ENCODE measurements at places on chromosomes 11 and 22. TPM values are rescaled to one million over a fixed set of nuclear protein-coding genes. Genes with fewer than 3 reads are reported as not detected.
A peak's percentile ranks its signal among the peaks of the same experiment; 100 is the strongest.

DNA sequence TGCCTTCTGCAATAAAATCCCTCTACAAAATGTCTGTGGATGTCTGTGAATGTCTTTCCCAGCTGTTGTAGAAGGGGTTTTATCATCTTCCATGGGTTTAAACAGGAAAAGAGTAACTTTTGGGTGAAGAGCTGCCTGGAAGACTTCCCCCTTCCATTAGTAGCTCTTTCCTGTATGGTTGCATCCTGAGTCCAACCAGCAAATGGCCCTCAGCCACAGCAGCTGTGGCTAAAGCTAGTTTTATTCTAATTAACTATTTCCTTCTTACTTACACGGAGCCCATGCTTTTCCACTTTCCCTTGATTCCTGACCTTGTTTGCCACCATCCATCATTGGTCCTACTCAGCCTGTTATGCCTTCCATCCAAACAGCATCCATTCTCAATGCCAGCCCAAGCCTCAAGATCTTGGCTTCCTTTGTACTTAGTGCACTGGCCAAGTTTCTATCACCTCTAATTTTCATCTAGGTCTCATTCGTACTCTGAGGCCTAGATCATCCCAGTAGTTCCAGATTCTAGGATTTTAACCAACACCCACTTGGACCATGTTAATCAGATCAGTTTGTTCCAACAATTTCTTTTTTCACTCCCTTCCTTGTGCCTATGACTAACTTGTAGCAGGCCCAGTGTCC, 41.5 kb upstream of the CADM1 start:
- no peaks in the 10 kb centered on the region for H3K4me1 ChIP-seq
- no peak overlapping the region for H3K4me3 ChIP-seq
- H3K27me3 ChIP-seq, result no peaks in the 10 kb centered on the region
- H3K36me3 ChIP-seq, result no peaks in the 10 kb centered on the region

DNA sequence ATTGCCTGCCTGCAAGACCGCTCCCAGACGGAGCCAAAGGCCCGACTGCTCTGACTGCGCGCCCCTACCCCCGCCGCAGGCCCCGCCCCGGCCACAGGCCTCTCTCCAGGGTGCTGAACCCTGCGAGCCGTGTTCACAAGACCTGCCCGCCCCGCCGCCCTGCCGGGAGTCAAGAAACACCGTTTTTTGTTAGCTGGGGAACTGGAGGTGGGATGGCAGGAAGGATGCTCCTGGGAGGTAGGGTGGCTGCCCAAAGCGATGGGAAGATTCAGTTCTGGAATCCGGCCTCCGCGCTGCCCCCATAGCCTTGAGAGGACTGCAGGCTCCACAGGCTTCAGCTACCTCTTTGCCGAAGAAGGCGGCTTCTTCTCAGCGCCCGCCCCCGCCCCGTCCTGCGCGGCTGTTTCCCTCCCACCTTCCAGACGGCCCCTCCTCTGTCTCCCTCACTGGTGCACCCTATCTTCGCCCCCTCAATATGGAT, 2.7 kb upstream of the PDE2A start:
- H3K27ac ChIP-seq, result no peak overlapping the region
- no peaks in the 10 kb centered on the region for H3K36me3 ChIP-seq
- H3K27me3 ChIP-seq, result peaks cover 45% of the 10 kb centered on the region
- no peaks in the 10 kb centered on the region for H3K4me1 ChIP-seq

DNA sequence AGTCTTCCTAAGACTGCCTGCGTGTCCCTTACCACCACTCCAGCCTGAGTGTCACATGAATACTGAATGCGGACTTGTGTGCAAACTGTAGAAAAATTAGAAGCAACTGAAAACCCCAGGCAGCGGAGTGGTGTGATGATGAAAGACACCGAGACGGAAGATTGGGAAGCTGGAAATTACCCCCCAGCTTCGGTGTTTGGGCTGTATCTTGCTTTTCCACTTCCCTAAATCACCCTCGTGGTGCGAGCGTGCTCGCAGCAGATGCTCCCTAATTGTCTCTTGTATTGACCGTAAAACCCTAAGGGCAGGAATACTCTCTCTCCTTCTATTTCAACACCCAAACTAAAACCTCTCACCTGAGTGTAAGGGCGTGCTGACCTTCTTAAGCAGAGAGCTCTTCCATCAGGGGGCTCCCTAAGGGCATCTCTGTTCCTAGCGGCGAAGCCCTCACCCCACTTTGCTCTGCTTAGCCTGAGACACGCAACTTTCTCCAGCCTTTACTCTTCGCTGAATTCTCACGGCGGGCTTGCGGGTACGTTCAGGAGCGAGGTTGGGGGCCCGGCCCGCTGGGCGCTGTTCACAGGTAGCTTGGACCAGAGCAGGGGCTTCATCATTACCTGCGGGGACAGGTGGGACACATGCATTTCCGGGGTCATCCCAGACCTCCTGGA, 62.4 kb downstream of the CRYBB2 start:
- H3K27me3 ChIP-seq, result peaks cover 34% of the 10 kb centered on the region
- no peak overlapping the region for H3K4me3 ChIP-seq
- no peak for DNase-seq

DNA sequence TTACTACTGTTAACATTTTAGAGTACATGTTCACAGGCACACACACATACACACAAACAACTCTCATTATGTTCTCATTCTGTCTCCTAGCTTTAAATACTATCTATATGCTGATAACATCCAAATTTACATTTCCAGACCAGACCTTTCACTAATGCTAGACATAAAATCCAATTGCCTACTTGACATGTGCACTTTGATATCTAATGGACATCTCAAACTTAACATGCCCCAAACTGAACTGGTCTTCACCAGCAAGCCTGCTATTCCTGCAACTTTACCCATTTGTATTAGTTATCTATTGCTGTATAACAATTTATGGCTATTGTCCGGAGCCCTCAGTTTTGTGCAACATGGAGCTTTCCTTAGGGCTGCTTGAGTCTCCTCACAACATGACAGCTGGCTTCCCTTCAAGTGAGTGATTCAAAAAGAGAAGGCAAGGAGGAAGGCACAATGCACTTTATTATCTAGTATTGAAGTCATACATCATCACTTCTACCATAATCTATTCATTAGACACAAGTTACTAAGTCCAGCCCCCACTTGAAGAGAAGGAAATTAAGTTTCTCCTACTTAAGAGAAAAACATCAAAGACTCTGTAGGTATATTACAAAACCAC, 3.0 kb downstream of the SLC36A4 start:
- H3K4me3 ChIP-seq, result no peak overlapping the region
- no peaks in the 10 kb centered on the region for H3K4me1 ChIP-seq
- H3K27me3 ChIP-seq, result no peaks in the 10 kb centered on the region
- H3K27ac ChIP-seq, result no peak overlapping the region

GRCh38 chr11:128775468-128775867, 81.6 kb downstream of the FLI1 start:
- H3K27ac ChIP-seq, result no peak overlapping the region
- DNase-seq, result peak; percentile 59
- H3K27me3 ChIP-seq, result no peaks in the 10 kb centered on the region
- H3K36me3 ChIP-seq, result no peaks in the 10 kb centered on the region
- no peaks in the 10 kb centered on the region for H3K4me1 ChIP-seq

The CRYBB3 gene
- not detected for total RNA-seq

The PANX3 gene
- not detected for total RNA-seq

The CHADL gene
- 0.23 TPM for total RNA-seq

The SUN2 gene
- 51.0 TPM for total RNA-seq

All from astrocyte (in vitro differentiated cells and primary cell).